ENCODE measurements at places on chromosomes 12 and 14. TPM values are rescaled to one million over a fixed set of nuclear protein-coding genes. Genes with fewer than 3 reads are reported as not detected.

- DNase-seq = peak; percentile 63
Observed at GRCh38 chr12:30806989-30807694, 52.4 kb upstream of the CAPRIN2 start.

DNA sequence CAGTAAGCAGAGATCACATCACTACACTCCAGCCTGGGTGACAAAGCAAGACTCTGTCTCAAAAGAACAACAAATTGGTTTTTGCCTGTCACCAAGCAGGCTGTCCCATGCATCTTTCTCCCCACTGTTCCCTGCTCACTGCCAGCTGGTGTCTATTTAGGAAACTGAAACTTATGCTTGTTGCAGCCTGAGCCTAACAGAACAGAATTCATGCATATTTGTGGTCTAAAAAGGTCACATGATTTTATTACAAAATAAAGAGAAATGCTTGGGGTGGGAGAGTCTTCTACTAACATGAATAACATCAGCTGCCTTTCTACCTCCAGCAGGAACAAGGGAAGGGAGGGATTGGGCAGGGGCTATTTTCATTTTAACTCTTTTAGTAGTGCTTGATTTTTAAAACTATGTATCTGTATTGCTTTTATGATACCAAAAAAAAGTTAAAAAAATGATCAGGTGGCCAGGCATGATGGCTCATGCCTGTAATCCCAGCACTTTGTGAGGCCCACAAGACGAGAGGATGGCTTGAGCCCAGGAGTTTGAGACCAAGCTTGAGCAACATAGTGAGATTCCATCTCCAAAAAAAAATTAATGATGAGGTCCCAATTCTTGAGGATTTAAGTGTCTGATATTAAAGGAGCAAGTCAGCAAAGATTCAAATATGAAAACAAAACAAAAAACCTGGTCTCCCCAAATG is 923 bp downstream of the STAT2 start:
- DNase-seq = peak; percentile 40

GRCh38 chr12:78096909-78097597 is 266.4 kb downstream of the NAV3 start:
- no peak for DNase-seq

SLCO1B1 gene
- total RNA-seq = not detected

Data from OCI-LY7 (cell line).